A549 treated with CpdA at 1 μM for 4 hours (cell line): ENCODE measurements at places on chromosomes 11 and 22. TPM values are rescaled to one million over a fixed set of nuclear protein-coding genes. Genes with fewer than 3 reads are reported as not detected.

The DDI1 gene
- not detected in 5 replicates for total RNA-seq

The SUSD2 gene
- total RNA-seq = 49.2 to 65.0 TPM (median 59.3 TPM) in 5 replicates

The SDF2L1 gene
- total RNA-seq = 37.8 to 83.4 TPM (median 71.1 TPM) in 5 replicates

The API5 gene
- 65.9 to 95.8 TPM (median 73.7 TPM) in 5 replicates for total RNA-seq

The SYT7 gene
- 0.69 to 1.1 TPM (median 1.1 TPM) in 5 replicates for total RNA-seq

The TRIM22 gene
- 0.57 to 1.1 TPM (median 0.82 TPM) in 5 replicates for total RNA-seq
